ENCODE measurements at places on chromosomes 16 and 17.

GRCh38 chr17:75602644-75603043 lies 15.0 kb downstream of the MYO15B start:
- no peak for DNase-seq

- no peak for DNase-seq
Observed at GRCh38 chr17:20159406-20160069, 150.4 kb downstream of the SPECC1 start.

DNA sequence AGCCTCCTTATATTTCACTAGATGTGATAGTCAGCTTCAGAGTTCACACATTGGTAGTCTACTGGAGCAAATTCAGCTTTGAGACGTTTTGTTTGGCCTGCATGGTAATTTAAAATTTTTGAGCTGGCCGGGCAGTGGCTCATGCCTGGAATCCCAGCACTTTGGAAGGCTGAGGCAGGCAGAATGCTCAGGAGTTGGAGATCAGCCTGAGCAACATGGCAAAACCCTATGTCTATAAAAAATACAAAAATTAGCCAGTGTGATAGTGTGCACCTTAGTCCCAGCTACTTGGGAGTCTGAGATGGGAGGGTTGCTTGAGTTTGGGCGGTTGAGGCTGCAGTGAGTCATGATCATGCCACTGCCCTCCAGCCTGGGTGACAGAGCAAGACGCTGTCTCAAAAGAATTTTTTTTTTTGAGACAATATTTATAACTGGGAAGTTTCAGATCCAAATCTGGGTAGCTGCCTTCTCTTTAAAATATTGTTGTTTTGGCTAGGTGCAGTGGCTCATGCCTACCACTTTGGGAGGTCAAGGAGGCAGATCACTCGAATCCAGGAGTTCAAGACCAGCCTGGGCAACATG lies 4.8 kb upstream of the BLMH start:
- no peak for DNase-seq

DNA sequence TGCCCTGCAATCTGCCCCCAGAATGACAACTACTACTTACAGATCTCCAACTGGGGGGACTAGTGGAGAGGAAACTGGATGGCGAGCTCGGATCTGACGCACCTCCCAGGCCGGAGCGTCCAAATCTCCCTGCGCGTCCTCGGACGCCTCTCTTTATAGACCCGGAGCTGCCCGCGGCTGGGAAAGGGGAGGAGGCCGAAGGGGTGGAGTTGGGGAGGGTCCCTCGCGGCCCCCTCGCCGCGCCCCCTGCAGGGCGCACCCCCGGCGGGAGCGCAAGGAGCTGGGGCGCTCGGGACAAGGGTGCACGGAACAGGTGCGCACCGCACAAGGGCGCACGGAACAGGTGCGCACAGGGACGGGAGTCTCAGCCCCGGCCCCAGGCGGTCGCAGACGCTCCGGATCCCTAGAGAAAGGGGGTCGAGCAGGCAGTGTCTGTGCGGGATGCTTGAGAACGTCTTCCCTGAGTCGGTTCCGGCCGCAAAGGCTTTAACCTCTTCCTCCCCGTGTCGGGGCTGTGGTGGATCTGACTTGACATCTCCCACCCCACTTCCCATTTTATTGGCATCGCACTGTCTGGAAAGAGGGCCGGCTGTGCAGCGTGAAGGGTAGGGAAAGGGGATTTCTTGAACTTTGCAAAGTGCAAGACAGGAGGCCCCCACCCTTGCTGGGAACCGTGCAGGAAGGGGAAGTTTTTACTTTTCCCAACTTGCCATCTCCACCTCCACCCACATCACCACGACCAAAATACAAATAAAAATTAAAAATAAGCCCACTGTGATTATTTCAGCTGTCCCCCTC lies at the start of gene MYH11:
Gene MYH11, minus strand, starts transcription at position 128 of the 798 bp plus-strand sequence. CDS start 18,776 bp downstream, outside the sequence.
- no peak for DNase-seq

GRCh38 chr16:48822431-48822830 lies 212.5 kb upstream of the N4BP1 start:
- no peak for DNase-seq

DNA sequence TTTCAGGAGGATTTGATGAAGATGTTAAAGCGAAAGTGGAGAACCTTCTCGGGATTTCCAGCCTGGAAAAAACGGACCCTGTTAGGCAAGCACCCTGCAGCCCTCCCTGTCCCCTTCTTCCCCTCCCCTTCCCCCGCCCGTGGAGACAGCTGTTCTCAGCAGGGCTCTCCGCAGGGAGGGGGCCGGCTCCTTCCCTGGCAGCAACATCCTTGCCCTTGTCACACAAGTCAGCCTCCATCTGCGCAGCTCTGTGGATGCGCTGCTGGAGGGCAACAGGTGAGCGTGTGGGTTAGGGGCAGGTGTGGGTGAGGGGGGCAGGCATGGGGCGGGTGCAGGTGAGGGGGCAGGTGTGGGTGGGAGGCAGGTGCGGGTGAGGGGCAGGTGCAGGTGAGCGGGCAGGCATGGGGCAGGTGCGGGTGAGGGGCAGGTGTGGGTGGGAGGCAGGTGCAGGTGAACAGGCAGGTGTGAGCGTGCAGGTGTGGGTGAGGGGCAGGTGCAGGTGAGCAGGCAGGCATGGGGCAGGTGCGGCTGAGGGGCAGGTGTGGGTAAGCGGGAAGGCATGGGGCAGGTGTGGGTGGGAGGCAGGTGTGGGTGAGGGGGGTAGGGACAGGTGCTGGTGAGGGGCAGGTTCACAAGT lies 9.4 kb downstream of the CYBC1 start:
- DNase-seq, result no peak

DNA sequence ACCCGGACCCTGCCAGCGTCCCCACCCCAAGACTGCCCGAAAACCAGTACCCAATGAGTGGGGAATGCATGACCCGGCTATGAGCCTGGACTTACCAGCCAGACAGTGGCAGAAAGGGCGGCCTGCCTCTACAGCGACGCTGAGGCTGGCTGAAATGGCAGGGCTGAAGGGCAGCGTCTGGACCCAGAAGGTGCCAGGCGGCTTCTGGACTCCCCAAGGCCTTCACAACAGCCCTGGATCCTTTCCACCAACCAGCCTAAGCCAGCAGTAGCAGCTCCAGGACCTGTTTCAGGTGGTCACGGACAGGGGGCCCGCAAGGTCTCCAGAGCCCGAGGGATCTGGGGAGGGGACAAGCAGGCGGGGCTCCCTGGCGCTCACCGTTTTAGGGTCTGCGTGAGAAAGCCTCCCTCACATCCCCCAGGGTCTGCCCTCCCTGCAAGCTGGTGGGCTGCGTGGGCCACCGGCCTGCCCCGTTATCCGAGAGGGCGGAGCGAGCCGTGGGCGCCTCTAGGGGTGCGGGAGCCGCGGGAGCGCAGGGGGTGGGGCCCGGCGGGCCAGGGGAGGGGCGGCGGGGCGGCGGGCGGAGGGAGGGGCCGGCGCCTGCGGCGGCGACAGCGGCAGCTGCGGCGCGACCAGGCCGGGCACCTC lies at the start of gene RIPOR1:
Gene RIPOR1, plus strand, starts transcription at position 608 of the 648 bp plus-strand sequence. CDS start 9,618 bp downstream, outside the sequence.
- DNase-seq, result no peak

GRCh38 chr17:27502526-27503324 lies 46.5 kb downstream of the KSR1 start:
- DNase-seq, result no peak

DNA sequence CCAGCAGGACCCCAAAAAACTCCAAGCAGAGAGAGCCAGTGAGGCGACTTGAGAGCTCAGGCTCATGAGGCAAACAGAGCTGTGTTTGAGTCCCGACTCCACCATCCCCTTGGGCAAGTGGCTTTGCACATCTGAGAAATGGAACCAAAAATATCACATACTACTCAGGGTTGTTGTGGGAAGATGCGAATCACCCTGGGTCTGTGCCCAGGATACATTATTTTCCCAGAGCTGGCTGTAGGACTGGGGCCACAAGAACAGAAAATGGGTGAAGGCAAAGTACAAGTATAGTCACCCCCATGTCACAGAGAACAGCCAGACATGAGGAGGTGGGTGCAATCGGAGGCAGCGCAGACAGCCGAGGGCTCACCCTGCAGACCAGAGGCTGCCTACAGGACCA lies 127.3 kb downstream of the GAS7 start:
- DNase-seq, result no peak

DNA sequence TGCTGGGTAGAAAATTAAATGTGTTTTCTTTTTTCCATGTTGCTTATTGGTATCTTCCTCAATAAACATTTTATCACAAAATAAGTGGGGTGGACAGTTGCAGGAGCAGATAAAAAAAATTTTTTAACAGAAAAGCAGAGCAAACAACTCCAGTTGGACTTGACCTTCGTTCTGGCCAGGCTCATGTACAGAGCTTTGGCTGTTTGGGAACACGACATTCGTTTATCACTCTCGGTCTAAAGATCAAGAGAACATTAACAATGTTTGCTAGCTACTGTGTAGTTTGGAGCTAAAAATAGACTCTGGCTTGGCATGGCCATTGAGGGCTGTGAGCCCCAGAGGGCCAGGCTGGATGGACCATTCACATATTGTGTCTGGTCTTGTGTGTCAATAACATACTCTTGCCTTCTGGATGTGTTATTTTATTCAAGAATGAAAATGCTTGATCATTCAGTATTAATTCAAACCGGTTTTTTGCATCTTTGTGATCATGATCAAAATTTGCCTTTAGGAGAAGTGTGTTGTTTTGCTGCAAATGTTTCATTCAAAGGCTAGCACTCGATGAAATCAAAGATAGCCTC lies 56.6 kb downstream of the TMEM186 start:
- DNase-seq, result no peak

GRCh38 chr16:85562093-85562786 lies 50.9 kb upstream of the GSE1 start:
- DNase-seq, result no peak

GRCh38 chr17:70119983-70120382 lies 45.0 kb downstream of the KCNJ16 start:
- no peak for DNase-seq

- no peak for DNase-seq
Observed at GRCh38 chr17:27072885-27073284, 221.0 kb upstream of the WSB1 start.

DNA sequence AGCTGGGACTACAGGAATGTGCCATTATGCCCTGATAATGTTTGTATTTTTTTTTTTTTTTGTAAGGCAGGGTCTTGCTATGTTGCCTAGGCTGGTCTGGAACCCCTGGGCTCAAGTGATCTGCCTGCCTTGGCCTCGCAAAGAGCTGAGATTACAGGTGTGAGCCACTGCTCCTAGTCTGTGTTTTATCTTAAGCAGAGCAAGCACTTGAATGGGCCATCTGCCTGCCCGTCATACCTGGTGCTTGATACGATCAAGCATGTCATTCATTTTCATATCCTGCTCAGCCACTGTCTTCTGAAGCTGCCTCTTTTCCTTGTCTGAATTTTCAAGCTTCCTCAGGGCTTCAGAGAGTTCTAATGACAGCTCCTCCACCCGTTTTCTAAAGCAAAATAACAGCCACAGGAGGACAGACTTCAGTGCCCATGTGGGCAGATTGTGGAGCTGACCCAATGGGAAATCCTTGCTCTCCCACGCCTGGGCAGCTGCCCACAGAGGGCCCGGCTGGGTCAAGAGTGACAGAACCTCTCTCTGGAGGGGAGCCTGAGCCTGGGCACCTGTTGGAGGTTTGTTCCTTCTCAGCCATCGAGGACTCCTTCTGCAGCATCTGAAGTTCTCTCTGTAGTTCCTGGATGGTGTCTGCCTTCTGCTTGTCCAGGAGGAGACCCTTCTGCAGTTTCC lies 36.5 kb downstream of the DHX38 start:
- no peak for DNase-seq

DNA sequence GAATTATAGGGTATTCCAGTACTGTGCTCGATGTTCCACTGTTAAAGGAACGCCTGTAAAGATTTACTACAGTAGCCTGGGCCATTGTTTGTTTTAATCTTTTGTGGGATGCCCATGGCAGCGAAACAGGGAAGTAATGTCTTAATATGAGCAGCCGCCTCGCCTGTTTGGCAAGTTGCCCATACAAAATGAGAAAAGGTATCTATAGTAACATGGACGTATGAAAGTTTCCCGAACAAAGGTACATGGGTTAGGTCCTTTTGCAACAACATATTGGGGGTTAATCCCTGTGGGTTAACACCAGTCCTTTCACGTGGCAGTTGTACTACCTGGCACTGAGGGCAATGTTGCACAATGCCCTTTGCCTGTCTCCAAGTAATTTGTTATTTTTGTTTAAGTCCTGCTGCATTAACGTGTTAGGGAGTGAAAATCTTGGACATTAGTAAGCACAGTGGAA lies 21.1 kb upstream of the TMC5 start:
- no peak for DNase-seq

- DNase-seq, result peak; percentile 18
Observed at GRCh38 chr17:44911133-44912001, 3.9 kb downstream of the GFAP start.

GRCh38 chr17:7138800-7139381 lies 24.3 kb upstream of the ASGR2 start:
- DNase-seq, result no peak

GRCh38 chr17:50149417-50150353 lies 792 bp downstream of the PPP1R9B start:
- peak; percentile 54 for DNase-seq

- no peak for DNase-seq
Observed at GRCh38 chr16:58464047-58464915, 35.7 kb upstream of the NDRG4 start.

DNA sequence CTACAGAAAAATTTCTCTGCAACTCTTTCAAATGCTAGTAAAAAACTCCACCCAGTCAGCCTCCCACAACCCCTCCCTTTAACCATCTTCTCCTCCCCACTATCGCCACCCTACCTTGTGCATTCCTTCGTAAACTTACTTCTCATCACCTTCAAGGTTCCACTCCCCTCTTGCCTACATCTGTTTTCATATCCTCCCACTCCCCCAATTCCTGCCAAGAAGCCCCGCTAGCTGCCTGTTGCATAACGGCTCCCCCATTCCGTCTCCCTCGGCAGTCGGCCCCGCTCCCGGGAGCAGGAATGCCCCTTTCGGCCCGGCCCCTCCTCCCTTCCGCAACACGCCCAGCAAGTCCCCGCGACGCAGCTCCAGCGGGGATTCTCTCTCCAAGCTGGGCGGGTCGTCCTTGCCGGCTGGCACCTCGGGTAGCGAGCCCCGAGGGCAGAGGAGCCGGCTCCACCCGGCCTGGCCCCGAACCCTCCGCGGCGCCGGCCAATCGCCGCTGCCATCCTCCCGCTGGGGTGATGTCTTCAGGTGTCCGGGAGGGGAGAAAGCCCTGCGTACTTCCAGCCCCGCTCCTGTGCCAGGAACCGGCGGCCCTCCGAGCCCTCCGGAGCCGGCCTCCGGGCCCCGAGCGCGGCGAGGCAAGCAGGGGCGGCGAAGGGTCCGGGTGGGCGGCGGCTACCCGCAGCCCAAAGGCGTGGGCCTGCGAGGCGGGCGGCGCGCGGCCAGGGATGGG lies 1.5 kb downstream of the PHLPP2 start:
- DNase-seq, result peak; percentile 41

- DNase-seq, result no peak
Observed at GRCh38 chr17:81961087-81961511, at the start of gene NOTUM. Gene NOTUM, minus strand, starts transcription at chr17:81961187. Its CDS starts 278 bp downstream, at chr17:81960909.

DNA sequence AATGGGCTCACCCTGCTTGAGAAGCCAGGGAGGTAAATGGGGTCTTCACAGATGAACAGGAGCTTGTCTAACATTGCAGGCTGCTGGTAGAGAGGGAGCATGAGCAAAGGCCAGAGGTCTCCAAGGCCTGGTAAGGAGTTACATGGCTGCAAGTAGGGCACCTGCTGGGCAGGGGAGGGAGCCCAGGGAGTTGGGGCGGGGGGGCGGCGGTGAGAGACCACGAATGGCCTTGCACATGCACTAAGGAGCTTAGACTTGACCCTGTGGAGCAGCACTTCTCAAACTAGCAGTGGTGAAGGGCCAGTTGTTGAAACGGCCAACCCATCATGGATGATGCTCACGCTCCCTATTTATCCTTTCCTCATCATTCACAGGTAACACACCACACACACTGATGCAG lies 38.4 kb downstream of the ERN1 start:
- DNase-seq, result no peak
